CD4-positive, alpha-beta memory T cell (primary cell): ENCODE measurements at places on chromosomes 7 and 10. TPM values are rescaled to one million over a fixed set of nuclear protein-coding genes. Genes with fewer than 3 reads are reported as not detected.

DNA sequence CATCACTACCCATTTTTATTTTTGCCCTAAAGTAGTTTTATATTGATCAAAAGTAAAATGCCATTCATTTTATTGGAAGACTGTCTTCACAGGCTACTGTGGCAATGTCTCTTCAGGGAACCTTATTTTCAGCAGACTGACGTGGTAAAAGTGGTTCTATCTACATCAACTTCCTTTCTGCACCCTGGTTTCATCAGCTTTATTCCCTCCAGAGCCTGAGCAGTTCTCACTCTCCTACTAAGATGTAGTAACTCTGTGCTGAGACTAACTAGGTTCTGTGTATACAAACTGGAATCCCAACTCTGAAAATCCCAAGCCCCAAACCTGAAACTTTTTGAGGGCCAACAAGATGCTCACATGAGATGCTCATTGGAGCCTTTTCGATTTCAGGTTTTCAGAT is 155.3 kb downstream of the SFMBT2 start:
- no peak for DNase-seq
- H3K36me3 ChIP-seq: no peaks in the 10 kb centered on the region
- peaks cover 34% of the 10 kb centered on the region for H3K4me1 ChIP-seq

DNA sequence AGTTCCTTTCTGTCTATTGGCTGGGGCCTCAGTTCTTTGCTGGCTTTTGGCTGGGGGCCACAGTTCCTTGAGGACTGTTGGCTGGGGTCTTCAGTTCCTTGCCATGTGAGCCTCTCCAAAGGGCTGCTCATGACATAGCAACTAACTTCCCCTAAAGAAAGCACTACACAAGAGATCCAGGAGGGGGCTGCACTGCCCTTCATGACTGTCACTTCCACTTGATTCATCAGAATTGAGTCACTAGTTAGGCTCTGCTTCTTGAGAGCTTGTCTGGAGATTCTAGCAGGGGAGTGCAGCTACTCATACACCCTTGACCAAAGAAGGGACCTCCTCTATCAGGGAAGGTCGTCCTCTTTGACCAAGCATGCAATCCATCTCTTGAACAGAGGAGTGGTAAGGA is 38.0 kb upstream of the MKX start:
- no peak overlapping the region for H3K4me3 ChIP-seq
- no peak overlapping the region for H3K27ac ChIP-seq
- H3K36me3 ChIP-seq: no peaks in the 10 kb centered on the region
- no peaks in the 10 kb centered on the region for H3K27me3 ChIP-seq

The VPS37D gene
- not detected for polyA plus RNA-seq

DNA sequence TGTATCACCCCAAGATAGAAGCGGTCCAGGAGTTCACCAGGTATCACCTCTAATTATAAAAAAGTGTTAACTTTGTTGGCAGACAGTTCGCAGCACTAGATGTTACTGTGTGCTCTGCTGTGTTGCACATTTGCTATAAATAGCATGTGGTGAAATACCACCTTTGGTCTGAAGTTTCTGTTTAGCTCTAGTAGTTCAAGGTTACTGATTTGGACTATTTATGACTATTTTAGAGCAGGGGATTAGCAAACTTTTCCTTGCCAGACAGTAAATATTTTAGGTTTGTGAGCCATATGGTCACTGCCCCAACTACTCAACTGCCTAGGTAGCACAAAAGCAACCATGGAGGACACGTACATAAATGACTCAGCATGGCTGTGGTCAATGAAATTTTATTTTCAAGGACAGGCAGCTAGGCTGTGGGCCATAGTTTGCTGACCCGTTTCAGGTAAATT is 16.5 kb downstream of the DENND10 start:
- H3K4me3 ChIP-seq: no peak overlapping the region
- H3K27ac ChIP-seq: no peak overlapping the region
- H3K36me3 ChIP-seq: peaks cover 15% of the 10 kb centered on the region
- H3K4me1 ChIP-seq: no peaks in the 10 kb centered on the region
- H3K27me3 ChIP-seq: no peaks in the 10 kb centered on the region
- DNase-seq: no peak

The CHAT gene
- not detected for polyA plus RNA-seq

DNA sequence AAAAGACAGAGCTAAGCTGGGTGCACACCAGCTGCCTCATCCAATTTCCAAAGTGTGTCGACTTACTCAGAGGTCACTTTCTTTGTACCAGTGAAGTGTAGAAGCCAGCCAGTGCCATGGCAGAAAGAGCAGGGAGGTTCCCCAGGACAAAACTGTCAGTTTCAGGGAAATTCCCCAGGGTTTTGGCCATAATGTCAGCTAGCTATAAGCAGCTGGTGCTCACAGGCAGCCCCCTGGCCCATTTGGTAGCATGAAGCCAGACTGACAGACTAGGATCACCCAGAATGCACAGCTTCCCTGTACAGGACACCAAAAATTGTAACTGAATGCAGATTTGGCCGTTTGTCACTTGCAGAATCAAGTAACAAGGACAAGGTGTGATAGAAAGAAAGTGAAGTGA is 28.6 kb downstream of the MRPL32 start:
- DNase-seq: no peak
- H3K36me3 ChIP-seq: no peaks in the 10 kb centered on the region
- H3K27me3 ChIP-seq: no peaks in the 10 kb centered on the region
- H3K27ac ChIP-seq: no peak overlapping the region

The GDF10 gene
- 0.75 TPM for polyA plus RNA-seq

The DGKB gene
- polyA plus RNA-seq: not detected

GRCh38 chr10:47383261-47384147 is 589 bp downstream of the ZNF488 start:
- no peak overlapping the region for H3K27ac ChIP-seq
- H3K27me3 ChIP-seq: peaks cover 4% of the 10 kb centered on the region
- no peaks in the 10 kb centered on the region for H3K36me3 ChIP-seq
- no peak overlapping the region for H3K4me3 ChIP-seq
- peaks cover 12% of the 10 kb centered on the region for H3K4me1 ChIP-seq
- DNase-seq: no peak

DNA sequence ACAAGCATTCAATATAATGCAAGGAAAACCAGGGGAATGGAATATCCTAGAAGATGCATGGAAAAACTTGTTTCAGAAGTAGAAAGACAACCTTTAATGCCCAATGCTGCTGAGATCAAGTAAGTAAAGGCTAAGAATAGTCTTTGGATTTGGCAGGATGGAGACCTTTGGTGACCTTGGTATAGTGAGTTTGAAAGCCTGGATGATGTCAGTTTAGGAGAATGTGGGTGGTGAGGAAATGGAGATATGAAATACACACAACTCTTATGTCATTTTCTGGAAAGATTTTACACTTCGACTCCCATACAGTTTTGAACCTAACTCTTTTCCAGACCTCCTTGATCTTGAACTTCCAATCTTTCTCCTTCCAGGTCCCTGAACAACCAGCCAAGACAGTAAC is 185.7 kb downstream of the TFEC start:
- no peak for DNase-seq
- no peak overlapping the region for H3K27ac ChIP-seq
- no peaks in the 10 kb centered on the region for H3K36me3 ChIP-seq
- no peaks in the 10 kb centered on the region for H3K4me1 ChIP-seq
- no peak overlapping the region for H3K4me3 ChIP-seq

DNA sequence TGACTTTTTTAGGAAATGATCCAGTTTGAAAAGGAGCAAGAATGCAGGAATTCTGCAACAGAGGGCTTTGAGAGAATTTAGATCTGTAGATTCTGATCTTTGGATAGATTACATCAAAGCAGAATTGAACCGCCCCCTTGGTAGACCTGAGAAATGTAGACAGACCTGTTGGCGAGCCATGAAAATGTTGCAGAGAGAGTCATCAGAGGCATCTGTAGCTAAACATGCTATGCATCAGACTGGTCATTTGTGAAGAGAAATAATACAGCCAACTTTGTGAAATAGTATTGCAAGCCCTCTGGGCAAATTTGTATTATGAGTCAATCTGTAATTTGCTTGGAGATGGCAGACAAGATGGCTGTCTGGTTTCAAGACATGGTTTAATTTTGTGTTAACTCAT is 4.3 kb upstream of the C1GALT1 start:
- H3K36me3 ChIP-seq: no peaks in the 10 kb centered on the region
- DNase-seq: no peak
- no peak overlapping the region for H3K4me3 ChIP-seq
- H3K27ac ChIP-seq: no peak overlapping the region
- peaks cover 12% of the 10 kb centered on the region for H3K4me1 ChIP-seq

GRCh38 chr7:30459591-30460245 is 18.9 kb downstream of the NOD1 start:
- H3K4me3 ChIP-seq: no peak overlapping the region
- H3K4me1 ChIP-seq: no peaks in the 10 kb centered on the region
- H3K27ac ChIP-seq: no peak overlapping the region
- no peak for DNase-seq
- H3K27me3 ChIP-seq: no peaks in the 10 kb centered on the region
- H3K36me3 ChIP-seq: peaks cover 13% of the 10 kb centered on the region

DNA sequence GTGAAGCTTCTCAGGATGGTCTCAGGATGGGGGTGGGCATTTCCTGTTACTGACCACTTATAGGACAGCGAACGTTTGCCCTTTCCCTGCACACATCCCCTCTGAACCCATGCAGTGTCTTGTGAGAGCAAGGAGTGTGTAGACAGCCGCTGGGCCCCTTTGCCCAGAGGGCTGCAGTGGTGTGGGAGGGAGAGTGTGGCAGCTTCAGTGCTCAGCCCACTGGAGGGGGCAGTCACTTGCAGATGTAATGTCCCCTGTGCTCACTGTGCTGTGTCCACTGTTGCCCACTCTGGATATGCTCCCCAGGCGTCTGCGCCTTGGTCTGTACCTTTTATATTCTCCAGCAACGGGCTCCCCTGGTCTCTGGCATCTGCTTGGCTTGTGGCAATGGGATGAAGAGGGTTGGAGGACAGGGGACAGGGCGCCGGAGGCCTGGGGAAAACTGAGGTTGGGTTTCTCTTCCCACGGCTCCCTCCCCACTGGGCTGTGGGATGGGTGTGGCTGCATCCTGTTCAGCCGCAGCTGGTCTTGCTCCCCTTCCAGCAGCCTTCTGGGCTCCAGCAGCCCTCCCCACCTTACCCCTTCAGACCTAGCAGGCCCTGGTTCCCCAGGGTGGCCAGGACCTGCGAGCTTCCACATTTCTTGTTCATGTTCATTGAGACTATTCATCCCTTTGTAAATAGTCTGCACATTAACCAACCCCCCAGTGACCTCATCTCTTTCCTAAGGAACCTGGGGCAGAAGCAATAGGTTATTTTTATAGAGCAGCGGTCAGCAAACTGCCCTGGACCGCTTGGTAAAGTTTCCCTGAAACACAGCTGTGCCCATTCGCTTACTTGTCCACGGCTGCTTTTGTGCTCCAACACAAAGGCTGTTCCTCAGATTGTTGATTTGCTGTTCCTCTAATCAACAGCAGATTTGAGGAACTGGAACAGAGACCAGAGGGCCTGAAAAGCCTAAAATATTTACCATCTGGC is 6.1 kb downstream of the ZNF789 start:
- no peaks in the 10 kb centered on the region for H3K27me3 ChIP-seq
- H3K36me3 ChIP-seq: peaks cover under 1% of the 10 kb centered on the region
- DNase-seq: no peak
- H3K4me3 ChIP-seq: no peak overlapping the region
- peak overlapping the region; percentile 29 for H3K27ac ChIP-seq

- H3K36me3 ChIP-seq: no peaks in the 10 kb centered on the region
- no peak for DNase-seq
- H3K27ac ChIP-seq: no peak overlapping the region
- H3K4me3 ChIP-seq: no peak overlapping the region
Observed at GRCh38 chr7:12567015-12567414, 3.5 kb upstream of the SCIN start.

DNA sequence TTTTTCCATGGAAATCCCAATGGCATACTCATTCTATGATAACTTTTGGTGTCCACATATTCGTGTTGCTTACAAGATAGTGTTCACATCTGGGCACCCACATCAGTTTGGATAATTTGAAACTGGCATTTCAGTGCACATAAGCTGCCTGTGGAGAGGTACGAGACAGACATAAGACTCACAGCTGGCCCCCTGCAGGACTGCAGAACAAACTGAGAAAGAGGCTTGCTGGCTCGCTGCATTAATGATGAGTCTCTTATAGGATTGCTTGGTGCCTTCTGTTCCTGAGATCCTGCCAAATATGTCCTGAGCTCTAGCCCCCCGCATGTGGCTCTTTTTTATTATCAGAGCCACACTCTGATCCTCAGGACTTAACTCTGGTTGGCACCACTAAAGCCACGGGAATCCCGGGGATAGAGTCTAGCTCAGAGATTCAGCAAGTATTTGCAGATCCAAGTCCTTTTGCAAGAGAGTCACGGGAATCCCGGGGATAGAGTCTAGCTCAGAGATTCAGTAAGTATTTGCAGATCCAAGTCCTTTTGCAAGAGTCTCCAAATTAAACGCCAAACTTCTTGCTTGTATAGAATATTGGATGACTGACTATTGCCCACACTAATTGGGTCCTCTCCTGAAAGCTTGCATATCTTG is 34.0 kb upstream of the JCAD start:
- no peak for DNase-seq
- no peak overlapping the region for H3K27ac ChIP-seq
- no peaks in the 10 kb centered on the region for H3K4me1 ChIP-seq
- H3K4me3 ChIP-seq: no peak overlapping the region

DNA sequence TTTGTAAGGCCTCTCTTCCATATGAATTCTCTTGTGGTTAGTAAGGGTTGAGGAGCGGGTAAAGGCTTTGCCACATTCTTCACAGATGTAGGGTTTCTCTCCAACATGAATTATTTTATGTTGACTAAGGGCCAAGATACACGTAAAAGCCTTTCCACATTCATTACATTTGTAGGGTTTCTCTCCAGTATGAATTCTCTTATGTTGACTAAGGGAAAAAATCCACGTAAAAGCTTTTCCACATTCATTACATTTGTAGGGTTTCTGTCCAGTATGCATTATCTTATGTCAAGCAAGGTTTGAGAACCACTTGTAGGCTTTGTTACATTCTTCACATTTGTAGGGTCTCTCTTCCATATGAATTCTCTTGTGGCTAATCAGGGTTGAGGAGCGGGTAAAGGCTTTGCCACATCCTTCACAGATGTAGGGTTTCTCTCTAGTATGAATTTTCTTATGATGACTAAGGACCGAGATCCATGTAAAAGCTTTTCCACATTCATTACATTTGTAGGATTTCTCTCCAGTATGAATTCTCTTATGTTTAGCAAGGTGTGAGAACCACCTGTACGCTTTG is 493.0 kb downstream of the ZNF479 start:
- H3K36me3 ChIP-seq: no peaks in the 10 kb centered on the region
- H3K27me3 ChIP-seq: no peaks in the 10 kb centered on the region
- no peak for DNase-seq
- no peak overlapping the region for H3K4me3 ChIP-seq
- H3K4me1 ChIP-seq: no peaks in the 10 kb centered on the region
- no peak overlapping the region for H3K27ac ChIP-seq

The RASA4B gene
- polyA plus RNA-seq: 11.5 TPM

GRCh38 chr7:149245244-149245643 is 5.8 kb downstream of the ZNF212 start:
- peaks cover under 1% of the 10 kb centered on the region for H3K36me3 ChIP-seq
- no peak overlapping the region for H3K4me3 ChIP-seq
- H3K27ac ChIP-seq: no peak overlapping the region
- H3K27me3 ChIP-seq: no peaks in the 10 kb centered on the region

The MMD2 gene
- polyA plus RNA-seq: not detected

GRCh38 chr10:84626397-84627087 is 298.2 kb downstream of the CCSER2 start:
- no peaks in the 10 kb centered on the region for H3K4me1 ChIP-seq
- H3K27me3 ChIP-seq: no peaks in the 10 kb centered on the region
- H3K4me3 ChIP-seq: no peak overlapping the region
- DNase-seq: no peak
- no peaks in the 10 kb centered on the region for H3K36me3 ChIP-seq

- no peak for DNase-seq
- no peak overlapping the region for H3K4me3 ChIP-seq
- H3K4me1 ChIP-seq: no peaks in the 10 kb centered on the region
- no peaks in the 10 kb centered on the region for H3K27me3 ChIP-seq
- H3K36me3 ChIP-seq: no peaks in the 10 kb centered on the region
Observed at GRCh38 chr10:132005147-132005546, 23.4 kb upstream of the BNIP3 start.
